ENCODE measurements at places on chromosomes 2 and 18.

DNA sequence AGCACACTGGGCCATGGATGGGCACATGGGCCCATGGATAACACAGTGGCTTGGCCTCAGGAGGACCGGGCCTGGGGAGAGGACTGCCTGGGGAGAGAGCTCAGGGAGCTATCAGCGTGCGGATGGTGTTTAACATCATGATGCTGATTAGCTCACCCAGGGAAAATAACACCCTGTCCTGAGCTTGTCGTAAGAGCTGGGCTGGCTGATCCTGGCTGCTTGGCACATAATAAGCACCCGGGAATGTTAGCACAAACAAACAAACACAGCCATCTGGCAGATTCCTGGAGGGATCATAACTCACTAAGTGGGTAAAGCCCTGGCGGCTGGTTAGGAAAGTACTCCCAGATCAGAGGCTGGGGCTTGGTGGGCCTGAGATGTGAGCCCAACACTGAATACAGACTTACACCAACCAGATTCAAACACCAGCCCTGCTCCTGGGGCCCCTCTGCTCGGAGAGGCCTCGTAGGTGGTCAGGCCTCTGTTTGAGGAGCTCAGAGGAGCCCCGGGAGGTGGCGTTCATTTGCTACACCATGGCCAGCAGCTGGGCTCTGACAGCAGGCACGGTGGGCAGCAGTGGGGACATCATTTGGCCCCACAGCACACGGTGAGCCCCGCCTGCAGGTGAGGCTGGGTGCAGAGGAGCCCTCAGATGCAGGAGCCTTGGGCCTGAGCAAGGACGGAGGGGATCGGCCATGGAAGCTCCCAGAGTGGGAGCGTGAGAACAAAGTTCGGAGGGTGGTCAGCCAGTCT is 193.4 kb upstream of the HDAC4 start:
- no peak for DNase-seq

- DNase-seq: no peak
Measured at GRCh38 chr2:12714391-12715221, 2.1 kb upstream of the TRIB2 start.

- DNase-seq: no peak
Measured at GRCh38 chr18:10252952-10253705, 201.3 kb upstream of the APCDD1 start.

- DNase-seq: peak; percentile 52
Measured at GRCh38 chr18:57446322-57446721, 11.1 kb downstream of the ONECUT2 start.

DNA sequence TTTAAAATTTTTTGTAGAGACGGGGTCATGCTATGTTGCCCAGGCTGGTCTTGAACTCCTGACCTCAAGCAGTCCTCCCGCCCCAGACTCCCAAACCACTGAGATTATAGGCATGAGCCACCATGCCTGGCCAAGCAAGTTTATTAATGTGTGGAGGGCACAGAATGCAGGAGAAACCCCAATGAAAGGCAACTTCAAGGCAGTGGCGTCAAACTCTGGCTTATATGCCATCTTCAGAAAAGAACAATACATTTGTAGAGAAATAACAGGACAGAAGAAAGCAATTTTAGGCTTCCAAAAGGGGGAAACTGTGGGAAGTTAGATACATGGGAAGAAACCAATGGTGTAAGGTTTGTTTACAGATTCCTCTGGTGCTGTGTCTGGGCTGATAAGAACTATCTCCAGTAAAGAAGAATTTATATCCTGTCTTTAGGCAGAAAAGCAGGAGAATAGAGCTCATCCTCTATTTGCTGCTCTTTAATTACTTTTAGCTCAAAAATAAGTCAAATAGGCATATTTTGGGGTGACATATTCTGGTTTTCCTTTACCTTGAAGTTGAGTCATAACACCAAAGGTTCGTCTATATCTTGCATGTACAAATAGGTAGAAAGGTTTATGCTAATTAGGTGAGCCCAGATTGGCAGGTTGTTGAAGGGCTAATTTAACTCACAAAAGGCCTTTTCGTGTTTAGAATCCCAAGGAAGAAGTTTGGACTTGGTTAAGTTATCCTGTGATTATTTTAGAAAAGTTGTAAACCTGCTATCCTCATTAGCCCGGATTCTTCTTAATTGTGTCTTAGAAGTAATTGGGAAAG is 26.0 kb upstream of the TMEM214 start:
- no peak for DNase-seq

DNA sequence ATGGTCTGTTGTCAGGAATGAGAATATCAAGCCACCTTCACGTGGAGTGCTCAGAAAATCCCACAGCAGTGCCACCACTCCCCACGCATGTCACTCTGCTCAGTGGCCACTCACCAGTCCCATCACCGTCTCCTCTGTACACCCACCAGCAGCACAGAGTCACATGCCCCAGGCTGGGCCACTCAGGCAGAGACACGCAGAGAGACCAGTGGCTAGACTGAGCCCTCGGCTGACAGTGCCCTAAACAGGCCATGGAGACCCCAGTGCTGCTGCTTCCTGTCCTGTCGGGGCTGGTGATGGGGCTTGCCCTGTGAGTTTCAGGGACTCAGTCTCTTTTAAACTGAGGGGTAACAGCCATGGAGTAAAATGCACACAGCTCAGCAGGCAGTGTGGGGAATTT is 25.9 kb downstream of the ODC1 start:
- DNase-seq: no peak

- DNase-seq: no peak
Measured at GRCh38 chr2:128525653-128526052, 207.0 kb upstream of the HS6ST1 start.

DNA sequence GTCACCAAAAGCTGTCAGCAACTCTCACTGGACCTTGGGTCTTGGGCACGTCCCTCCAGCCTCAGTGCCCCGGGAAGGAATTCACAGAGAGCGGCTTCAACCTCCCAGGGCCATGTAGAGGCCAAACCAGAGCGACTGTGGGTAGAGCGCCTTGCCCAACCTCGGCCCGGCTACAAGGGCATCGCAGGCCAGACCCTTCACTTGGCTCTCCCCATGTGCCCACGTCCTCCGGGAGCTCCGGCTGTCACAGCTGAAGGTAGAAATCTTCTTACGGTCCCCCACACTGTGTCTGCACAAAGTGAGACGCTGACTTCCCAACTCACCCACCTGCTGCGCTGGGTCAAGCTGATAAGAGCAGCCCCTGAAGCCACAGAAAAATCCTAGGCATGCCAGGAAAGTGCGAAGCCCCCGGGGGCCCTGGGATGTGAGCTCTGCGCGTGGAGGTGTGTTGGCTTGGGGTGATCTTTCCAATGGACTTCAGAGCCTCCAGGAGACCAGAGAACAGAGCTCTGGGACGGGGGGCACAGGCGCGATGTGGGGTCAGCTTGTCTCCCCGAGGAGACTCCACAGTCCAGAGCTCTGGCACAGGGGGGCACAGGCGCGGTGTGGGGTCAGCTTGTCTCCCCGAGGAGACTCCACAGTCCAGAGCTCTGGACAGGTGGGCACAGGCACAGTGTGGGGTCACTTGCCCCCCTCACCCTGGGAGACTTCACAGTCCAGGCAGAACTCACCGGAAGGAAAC is 105.5 kb downstream of the RTP5 start:
- no peak for DNase-seq

DNA sequence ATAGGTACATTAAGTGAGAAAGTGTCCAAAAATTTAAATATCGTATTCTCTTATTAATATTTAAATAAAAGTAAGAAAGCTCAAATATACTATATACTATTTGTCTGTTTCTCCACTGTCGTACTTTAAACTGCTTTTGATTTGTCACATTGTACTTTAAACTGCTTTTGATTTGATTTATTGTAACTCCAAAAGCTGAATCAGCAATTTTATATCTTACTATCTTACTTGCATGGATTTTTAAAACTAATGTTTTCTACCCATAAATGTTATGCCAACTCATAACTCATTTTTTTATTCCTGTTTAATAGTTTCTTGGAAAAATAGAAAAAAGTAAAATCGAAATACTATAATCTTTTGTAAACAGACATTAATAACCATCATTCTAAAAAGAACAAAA is 1128.2 kb upstream of the ACVR2A start:
- DNase-seq: no peak

- no peak for DNase-seq
Measured at GRCh38 chr2:207051385-207051965, 112.2 kb downstream of the CPO start.

All from NAMALWA (cell line).